Stimulated activated CD8-positive, alpha-beta memory T cell treated with anti-CD3 and anti-CD28 coated beads, Interleukin-4, amount 100 ng/mL, for 48 hours (primary cell): ENCODE measurements at places on chromosomes 11 and 22.
A peak's percentile ranks its signal among the peaks of the same experiment; 100 is the strongest.

- DNase-seq = no peak
Observed at GRCh38 chr11:116374085-116374484, 398.7 kb downstream of the BUD13 start.

DNA sequence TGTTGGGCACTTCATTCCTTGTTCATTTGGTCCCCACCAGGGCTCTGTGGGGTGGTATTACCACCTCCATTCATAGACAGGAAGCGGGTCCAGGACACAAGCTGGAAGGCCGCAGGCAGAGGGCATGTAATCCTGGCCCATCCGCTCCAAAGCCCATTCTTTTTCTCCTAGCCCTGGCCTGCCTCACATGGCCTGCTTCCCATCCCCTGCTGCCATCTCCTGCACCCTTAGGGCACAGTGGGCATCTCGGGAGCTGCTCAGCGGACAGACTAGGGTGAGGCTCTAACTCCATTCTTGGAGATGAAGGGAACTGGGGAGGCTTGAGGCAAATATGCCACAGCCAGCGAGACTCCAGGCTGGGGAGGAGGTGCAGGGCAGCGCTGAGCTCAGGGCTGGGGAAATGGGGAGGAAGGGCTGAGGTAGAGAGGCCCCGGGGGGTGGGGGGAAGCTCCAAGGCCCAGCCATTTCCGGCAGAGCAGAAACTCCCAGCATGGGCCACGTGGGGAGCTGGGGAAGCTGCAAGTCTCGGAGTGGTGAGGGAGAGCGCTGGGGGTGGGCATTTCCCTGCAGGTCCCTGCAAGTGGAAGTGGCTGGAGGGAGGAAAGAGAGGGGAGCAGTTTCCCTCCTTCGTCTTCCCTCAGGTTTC is 14.3 kb upstream of the BCL9L start:
- DNase-seq = peak; percentile 71

DNA sequence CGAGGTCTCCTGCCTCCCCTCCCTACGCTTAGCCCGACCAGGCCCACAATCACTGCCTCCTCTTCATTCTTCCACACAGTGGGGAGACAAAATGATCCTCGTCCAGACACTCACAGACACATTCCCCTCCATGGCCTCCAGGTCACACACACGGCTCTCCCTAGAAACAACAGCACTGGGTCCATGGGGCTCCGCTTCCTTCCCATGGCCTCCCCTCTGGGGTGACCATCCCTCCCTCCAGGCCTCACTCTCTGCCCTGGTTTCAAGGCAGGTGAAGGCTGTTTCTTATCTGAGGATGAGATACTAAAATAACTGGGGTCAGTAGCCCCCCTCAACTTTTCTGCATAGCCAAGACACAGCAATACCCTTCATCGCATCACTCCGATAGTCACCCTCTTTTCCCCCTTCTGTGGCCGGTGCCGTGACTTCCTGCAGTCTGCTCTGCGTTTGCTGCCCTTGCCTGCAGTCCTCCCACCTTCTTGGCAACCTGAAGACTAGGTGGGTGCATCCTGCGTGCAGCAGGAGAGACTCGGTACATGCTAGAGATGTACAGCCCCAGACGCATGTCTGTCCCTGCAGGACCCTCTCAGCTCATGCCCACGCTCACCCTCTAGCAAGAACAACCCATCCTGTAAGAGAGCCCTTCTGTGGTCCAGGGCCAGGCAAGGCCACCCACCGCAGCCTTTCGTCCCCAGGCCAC is 55.8 kb downstream of the CD6 start:
- DNase-seq = no peak

- DNase-seq = no peak
Observed at GRCh38 chr11:46659908-46660307, 40.5 kb downstream of the ARHGAP1 start.

- DNase-seq = peak; percentile 9
Observed at GRCh38 chr11:76653674-76654284, 16.8 kb downstream of the LRRC32 start.

- DNase-seq = no peak
Observed at GRCh38 chr11:87851234-87851633, 324.0 kb downstream of the RAB38 start.

DNA sequence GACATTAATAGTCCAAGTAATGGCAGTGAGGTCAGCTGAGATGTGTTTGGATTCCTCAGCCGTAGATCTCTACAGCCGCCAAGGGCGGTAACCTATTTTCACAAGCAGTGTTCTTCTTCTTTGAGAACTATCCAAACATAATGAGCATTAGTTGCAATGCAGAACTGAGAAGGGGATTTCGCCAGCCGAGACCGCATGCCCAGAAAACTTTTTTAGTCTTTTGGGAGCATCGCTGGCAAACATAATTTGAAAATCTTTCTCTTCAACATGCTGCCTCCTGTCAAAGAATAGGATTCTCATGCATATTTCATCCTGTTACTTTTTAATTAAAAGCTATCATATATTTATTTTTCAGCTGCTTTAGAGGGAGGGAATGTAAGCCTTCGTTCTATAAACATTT is 81.4 kb upstream of the SEZ6L start:
- no peak for DNase-seq

DNA sequence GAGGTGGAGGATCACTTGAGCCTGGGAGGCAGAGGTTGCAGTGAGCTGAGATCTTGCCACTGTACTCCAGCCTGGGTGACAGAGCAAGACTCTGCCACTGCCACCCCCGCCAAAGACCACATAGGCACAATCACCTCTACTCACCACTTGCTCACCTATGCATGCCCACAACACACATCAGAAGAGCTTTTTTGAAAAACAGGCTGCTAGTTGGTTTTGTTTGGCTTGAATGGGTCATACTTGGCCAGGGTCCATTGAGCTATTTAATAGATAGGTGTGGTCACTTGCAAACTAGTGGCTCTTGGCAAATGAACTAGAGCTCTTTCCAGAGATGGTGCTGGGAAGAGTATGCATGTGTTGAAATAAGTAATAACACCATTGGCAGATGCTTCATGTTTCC is 80.1 kb downstream of the EMSY start:
- DNase-seq = no peak

GRCh38 chr11:636511-637332 is at the start of gene DRD4:
Gene DRD4 (plus strand): TSS chr11:637269. CDS start chr11:637305, 36 bp downstream.
- no peak for DNase-seq

DNA sequence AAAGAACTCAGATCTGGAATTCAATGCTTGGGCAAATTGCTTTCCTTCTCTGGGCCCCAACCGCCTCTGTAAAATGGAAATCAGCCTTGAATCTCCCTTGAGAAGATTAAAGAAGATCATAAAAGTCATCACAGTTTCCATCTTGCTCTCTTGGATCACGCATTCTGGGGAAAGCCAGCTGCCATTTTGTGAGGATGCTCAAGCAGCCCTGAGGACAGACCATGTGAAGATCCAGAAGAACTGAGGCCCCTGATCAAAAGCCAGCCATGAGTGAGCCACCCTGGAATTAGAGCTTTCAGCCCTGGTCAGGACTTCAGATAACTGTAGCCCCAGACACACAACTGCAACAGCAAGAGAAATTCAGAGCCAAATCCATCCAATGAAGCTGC is 229.3 kb downstream of the MN1 start:
- DNase-seq = no peak

DNA sequence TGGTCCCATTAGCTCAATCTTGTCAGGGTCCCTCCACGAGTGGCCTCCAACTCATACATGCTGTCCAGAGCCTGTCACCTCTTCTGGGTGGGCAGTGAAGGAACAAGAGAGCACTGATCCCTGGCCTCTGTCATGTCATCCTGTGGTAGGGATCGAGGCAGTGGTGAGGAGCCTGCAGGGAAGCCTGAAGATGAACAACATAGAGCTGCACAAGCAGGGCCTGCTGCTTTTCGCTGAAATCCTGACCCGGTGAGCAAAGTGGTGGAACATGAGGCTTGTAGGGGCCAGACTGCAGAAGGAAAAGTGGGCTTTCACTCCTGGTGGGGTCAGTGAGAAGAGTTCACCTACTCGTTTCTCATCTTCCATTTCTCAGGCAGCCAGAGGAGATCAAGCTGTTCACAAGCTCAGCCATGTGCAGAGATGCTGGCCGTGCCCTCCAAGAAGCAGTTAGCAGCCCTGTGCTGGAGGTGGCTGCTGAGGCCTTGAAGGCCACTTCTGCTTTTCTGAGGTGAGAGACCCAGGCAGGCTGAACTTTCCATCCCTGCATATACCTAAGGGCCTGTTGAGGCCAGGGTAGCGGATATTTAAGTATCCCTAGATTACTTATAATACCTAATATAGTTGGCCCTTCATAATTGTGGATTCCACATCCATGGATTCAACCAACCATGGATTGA is 32.9 kb downstream of the MEI1 start:
- DNase-seq = no peak

- DNase-seq = peak; percentile 45
Observed at GRCh38 chr22:46661221-46661851, 41.1 kb downstream of the GRAMD4 start.

DNA sequence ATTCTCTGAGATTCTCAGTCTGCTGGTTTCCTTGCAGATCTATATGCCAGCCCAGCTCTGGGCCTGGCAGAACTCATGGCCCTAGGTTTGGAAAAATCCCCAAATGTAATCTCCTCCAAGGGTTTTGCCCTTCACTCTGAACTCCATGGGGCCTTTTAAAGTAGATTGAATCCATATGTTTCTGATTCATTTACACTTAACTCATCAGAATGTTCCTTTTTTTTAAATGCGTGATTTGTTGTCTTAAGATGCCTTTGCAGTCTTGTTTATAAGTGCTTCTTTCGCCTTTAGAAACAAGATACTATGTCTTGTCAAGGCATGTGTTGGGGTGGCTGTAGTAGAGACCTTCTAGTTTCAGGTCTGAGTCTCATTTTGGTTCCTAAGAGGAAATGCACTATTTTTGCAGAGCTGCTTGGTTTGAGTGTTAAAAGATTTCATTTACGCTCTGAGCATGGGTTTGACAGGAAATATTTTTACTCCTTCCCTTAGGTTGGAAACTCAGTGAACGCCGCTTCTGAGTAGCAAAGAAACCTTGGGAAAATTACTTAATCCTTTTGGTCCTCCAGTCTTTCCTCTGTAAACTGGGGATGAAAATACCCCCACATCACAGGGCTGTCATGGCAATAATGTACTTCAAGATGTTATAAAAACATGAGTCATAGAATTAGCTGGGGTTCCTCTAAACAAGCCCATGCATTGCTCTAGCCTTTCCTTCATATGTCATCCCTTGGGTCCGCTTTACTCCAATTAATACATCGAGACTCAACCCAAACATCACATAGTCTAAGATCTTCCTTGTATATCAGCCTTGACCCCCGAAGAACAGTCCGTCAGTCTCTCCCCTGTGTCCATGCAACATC is 83.5 kb downstream of the SNX19 start:
- DNase-seq = no peak

- no peak for DNase-seq
Observed at GRCh38 chr11:21066030-21066429, 396.6 kb downstream of the NELL1 start.

GRCh38 chr11:97738751-97739150 is 1282.0 kb upstream of the CNTN5 start:
- DNase-seq = no peak

DNA sequence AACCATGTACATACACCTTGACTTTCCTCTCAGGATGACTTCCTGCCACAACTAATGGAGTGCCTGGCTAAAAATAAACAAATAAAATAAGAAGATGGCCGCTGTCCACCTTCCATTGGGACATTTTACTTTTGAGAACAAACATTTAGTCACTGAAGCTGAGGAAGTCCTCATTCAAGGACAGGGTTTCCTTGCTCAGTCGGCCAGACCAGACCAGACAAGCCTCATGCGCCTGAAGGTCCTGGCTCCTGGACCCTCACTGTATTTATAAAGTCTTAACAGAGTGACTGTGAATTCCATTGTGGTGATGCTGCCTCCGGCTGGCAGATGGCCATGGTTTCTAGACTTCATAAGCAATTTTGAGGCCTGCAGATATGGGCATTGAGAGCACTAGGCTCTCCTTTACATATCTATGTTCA is 114.5 kb downstream of the MAML2 start:
- DNase-seq = no peak

GRCh38 chr11:34313099-34313517 is 44.7 kb downstream of the ABTB2 start:
- DNase-seq = no peak

- peak; percentile 68 for DNase-seq
Observed at GRCh38 chr22:36352803-36353507, 34.8 kb downstream of the MYH9 start.

GRCh38 chr11:107682572-107682971 is 29.3 kb downstream of the SLN start:
- no peak for DNase-seq

DNA sequence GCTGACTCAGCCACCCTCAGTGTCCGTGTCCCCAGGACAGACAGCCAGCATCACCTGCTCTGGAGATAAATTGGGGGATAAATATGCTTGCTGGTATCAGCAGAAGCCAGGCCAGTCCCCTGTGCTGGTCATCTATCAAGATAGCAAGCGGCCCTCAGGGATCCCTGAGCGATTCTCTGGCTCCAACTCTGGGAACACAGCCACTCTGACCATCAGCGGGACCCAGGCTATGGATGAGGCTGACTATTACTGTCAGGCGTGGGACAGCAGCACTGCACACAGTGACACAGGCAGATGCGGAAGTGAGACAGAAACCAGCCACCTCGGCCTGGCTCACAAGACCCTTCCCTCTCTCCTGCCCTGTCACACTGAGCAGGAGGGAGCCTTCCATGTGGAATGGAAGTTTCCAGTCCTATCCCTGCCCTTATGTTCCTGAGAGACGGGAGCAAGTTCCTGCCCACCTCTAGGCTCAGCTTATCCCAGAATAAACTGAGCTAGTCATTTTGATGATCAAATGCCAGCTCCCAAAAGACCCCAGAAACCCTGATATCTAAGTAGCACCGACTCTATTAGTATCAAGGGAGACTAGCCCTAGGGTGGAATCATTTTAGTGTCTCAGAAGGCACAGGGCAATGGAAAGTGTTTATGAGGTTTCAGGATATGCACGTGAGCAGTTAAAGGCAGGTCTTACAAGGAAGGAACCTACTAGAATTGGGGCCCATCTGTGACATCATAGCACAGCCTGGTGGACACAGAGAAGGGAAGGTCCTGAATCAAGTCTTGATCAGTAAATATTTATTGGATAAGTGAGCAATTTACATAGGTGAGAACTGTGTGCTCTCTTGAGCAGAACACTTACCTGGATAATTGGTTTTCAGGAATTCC is 6.3 kb upstream of the IGLL5 start:
- DNase-seq = no peak

DNA sequence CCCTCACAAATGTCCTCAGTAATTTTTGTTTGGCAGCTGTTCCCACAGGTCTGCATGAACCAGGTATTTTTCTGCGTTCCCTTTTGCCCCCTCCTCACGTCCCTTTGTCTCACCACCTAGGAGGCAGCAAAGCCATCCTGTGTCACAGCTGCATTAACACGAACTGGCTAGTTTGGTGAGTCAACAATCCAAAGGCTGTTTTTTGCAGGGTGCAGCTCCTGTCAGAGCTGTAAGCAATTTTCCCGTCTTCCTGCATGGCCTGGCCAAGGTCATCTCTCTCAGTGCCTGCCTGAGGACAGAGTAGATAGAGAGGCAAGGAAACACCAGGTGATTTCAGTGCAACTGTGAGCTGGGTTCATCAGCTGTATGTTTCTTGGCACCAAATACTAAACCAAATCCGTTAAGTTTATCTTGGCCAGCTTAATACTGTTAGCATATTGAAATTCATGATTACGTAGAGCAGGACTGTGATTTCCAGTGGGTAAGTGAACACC is 20.6 kb upstream of the VSIG10L2 start:
- DNase-seq = no peak

GRCh38 chr11:33234397-33235190 is 22.6 kb upstream of the HIPK3 start:
- no peak for DNase-seq

- no peak for DNase-seq
Observed at GRCh38 chr11:110072930-110073329, 20.3 kb upstream of the ZC3H12C start.
